Midbrain (tissue), 1 donor: ENCODE measurements at places on chromosomes 4 and X.
A peak's percentile ranks its signal among the peaks of the same experiment; 100 is the strongest.

GRCh38 chr4:147996859-147997258 lies 265.0 kb downstream of the ARHGAP10 start:
- DNase-seq = no peak

DNA sequence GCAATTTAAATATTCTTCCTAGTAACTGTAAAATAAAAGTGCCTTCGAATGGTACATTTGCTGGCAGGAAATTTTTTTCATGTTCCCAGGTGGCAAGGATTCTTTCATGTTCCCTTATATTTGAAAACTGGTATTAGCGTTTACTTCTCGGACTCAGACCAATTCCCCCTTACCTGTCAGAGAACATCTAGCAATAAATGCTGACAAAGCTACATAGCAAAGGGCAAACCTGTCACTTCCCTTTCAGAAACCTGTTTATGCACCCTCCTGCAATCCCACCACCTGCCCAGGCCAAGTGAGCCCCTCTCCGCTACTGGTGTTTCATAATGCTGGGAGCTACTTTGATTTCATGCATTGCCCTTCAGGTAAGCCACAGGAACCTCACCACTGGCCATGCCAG lies 98.2 kb downstream of the HPRT1 start:
- no peak for DNase-seq

DNA sequence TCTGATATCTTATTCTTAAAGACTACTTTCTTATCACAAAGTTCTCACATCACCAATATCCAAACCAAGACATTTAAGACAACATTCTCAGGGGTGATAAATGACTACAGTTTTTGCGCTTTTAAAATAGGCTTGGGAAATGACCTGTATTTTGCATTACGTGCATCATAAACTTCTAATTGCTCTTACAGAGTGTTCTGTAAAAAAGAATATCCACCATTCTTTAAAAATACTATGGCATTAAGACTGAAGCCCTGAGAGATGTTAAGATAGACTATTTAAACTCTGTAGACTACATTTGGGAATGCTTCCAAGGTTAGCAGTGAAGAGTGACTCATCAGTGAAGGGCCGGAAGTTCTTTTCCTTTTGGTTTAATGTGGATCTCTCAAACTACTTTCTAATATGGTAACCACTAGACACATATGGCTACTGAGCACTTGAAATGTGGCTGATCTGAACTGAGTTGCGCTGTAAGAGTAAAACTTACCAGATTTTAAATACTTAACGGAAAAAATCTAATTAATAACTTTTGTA lies 518.8 kb upstream of the FTHL17 start:
- no peak for DNase-seq

DNA sequence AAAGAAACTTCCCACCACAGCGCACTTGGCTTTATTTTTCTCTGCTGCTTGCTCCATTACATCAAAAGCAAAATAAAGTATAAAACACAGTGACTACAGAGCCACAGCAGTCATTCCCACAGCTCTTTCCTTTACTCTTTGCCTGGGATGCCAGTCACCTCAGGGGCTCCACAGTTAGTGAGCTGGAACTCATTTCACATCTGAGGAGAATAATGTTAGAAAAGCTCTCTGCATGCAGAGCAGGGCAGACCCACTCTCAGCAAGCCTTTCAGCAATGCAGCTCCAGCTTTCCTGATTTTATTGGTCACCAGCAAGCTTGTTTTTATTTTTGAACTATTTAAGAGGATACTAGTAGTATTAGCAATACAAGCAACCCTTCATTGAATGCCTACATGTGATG lies 13.8 kb downstream of the GRXCR1 start:
- DNase-seq = no peak

DNA sequence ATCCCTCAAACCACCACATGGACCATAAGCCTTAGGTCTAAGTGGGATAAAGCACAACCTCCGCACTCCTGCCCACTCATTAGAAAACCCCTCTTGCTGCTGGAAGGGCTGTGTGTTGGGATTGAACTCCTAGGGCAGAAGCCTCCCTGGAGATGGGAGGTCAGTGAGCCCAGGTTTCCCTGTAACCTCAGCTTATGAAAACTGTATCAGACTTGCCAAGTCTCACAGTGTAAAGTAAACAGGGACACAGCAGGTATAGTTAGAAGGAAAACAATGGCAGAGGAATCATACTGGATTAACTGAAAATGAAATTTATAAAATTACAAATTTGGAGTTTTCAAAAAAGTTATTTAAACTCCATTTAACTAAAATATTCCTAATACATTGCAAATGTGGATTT lies 29.9 kb downstream of the CASP6 start:
- no peak for DNase-seq

GRCh38 chr4:122614621-122615020 lies 6.2 kb downstream of the IL21 start:
- no peak for DNase-seq

DNA sequence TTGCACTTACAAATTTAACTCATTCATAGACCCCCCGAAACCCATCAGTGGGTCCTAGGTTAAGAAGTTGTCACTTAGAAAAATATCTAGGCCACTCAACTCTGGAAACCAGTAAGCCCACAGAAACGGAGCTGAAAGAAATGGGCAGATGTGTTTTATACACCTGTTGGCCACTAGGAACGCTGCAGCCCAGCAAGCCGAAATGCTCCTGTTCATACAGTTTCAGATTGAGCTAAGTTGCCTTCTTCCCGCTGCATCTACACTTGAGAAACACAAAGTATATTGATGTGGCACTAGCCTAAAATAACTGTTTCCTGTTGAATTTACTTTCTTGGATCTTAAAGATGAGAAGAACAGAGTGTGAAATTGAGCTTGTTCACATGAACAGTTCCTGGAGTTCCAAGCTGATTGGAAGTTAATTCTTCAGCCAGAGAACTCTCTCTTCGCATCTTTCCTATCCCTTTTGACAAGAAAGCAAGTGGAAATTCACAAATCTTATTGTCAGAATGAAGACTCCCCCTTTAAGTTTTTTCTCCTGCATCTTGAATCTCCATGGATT lies 174.1 kb downstream of the RBMX2 start:
- peak; percentile 41 for DNase-seq

- peak; percentile 70 for DNase-seq
Measured at GRCh38 chrX:40459571-40460158, 121.1 kb upstream of the ATP6AP2 start.
